Panc1 (cell line): ENCODE measurements at places on chromosomes 3 and 15.

- DNase-seq, result peak; percentile 36
Measured at GRCh38 chr15:28123408-28124023, 24.4 kb upstream of the OCA2 start.

DNA sequence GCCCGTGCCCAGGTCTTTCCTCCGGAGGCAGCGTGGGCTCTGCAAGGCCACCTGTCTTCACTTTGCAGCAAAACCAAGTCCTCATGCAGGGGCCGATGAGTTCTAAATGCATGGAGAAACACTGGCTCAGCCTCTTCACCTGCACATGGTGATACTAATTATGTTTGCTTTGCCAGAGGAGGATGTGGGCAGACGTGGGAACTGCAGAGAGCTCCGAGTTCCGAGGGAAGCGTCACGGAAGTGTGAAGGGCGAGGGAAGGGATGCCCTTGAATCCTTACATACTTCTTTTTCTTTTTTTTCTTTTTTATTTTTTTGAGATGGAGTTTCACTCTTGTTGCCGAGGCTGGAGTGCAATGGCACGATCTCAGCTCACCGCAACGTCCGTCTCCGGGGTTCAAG, 74.8 kb downstream of the GABRG3 start:
- DNase-seq, result no peak

DNA sequence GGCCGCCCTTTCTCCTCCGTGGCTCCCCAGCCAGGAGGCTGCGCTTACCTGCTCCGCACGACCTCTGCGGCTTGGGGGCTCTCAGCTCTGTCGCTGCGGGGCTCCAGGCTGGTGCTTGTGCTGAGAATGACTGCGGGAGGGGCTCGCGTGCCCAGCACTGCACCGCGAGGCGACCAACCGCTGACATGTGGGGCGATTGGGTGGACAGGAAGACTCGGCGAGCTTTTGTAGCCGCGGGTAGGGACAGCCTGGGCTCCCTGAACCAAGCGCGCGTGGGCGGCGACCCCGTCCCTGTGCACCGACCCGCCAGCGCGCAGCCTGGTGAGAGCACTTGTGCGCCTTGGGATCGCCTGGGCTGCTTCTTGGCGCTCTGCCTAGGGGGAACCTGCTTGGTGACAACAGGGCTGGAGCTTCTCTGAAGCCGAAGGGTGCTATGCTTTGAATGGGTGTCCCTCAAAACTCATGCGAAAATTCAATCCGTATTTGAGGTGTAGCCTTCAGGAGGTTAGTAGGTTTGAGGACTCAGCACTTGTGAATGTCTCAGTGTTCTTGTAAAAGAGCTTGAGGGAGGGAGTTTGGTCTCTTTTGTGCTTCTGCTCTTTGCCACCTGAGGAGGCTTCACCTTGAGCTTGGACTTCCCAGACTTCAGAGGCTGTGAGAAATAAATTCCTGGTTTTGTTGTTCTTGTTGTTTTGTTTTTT, 50.4 kb downstream of the IL12A start:
- no peak for DNase-seq

- DNase-seq, result no peak
Measured at GRCh38 chr3:141793476-141794260, 30.5 kb downstream of the GRK7 start.

DNA sequence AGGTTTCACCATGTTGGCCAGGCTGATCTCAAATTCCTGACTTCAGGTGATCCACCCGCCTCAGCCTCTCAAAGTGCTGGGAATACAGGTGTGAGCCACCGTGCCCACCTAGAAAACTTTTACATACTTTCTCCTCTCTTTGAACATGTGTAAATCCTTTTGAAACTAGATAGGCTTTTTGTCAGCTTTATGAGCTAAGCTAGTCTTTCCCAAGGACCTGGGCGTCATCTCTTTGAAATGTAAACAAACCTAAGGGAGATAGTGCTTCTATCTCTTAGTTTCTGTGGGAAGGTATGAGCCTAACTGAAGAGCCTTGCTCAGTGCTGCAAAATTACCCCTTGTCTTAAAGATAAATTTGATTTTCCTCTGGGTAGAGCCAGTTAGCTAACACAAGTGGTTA, 4.8 kb downstream of the CX3CR1 start:
- DNase-seq, result no peak

DNA sequence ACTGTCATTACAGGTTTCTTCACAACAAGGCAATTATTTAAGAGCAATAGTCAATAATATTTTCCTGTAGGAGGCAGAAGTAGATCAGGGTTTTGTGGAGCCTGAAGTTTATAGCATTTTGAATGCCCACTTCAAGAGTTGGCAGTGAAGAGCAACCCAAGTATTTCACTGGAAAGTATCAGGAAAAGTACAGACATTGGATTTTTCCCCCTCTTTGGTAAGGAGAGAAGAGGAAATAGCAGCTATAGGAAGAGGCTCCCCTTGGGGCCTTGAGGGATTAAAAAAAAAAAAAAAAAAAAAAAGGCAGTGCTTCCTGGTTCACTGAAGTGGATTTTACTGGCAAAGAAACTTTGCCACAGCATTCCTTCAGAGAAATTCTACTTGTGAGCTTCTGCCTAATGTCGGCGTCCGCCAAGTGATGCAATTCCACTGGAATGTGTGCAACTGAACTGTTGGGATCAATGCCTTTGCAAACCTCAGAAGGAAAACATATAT, 5.7 kb upstream of the CNTN6 start:
- DNase-seq, result no peak

DNA sequence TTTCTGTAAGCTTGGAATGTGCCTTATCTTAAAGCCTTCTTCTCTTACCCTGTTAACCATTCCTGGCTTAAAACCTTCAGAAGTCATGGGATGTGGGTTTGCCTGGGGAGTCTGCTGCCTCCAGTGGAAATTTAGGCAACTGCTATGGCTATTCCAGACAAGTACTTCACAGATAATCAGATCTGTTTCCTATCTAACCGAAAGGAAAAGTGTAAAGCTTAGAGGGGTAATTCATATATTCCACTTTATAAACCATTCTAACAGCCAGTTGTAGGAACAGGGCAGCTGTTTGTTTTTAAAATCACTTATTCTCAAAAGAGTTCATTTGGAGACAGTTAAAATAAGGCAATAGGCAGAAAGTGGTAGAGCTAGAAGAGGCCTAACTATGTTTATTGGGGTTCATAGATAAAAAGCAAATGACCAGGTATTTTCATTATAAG, 219.9 kb downstream of the TCF12 start:
- DNase-seq, result peak; percentile 36

DNA sequence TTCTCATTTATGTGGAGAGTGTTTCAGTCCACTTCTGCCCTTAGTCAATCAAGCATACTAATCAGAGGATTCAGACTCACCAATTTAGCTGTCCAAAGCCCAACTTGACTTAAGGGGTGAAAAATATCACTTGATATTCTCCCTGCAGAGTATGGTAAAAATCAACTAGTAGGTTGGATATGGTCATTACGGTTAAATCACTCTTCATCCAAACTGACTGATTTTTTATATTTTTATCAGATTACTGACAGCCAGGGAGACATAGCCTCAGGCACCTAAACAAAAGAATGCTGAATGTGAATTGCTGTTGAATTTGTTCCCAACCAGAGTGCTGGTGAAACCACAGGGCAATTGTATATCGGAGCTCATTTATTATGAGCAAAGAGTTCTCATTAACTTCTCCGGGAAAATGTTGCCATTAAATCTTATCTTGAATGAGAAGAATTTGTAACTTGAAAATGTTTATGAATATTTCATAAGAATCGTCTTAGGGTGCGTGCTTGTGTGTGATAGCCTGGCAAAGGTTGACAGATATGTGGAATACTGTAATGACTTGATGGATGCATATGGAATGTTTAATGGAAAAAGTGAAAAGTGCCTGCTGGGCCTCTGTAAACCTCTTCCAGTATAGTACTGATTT, 411.2 kb downstream of the NAALADL2 start:
- no peak for DNase-seq

DNA sequence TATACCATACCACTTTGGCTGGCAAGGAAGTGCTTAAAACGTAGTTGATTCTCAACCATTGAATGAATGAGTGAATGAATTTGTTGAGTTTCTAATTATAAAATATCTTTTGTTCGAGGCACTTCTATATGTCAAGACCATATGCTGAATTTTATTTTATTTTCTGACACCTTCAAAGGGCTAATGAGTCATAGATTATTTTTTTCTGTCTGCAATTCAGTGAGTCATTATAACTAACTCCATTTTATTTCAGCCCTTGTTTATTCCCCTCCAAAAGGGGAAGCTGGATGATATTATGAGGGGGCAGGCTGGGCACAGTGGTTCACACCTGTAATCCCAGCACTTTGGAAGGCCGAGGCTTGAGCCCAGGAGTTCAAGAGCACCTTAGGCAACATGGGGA, 142.4 kb downstream of the P2RY1 start:
- DNase-seq, result no peak

- no peak for DNase-seq
Measured at GRCh38 chr15:38705436-38706219, 141.0 kb upstream of the RASGRP1 start.

DNA sequence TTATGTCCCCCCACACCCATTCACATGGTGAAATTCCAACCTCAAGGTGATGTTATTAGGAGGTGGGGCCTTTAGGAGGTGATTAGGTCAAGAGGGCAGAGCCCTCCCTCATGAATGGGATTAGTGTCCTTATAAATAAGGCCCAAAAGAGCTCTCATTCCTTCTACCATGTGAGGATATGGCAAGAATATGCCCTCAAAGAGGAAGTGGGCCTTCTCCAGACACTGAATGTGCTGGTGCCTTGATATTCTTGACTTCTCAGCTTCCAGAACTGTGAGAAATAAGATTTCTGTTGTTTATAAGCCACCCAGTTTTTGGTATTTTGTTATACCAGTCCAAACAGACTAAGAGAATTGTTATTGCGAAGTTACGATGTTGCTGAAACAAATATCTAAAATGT, 94.4 kb downstream of the ANKRD28 start:
- DNase-seq, result no peak

DNA sequence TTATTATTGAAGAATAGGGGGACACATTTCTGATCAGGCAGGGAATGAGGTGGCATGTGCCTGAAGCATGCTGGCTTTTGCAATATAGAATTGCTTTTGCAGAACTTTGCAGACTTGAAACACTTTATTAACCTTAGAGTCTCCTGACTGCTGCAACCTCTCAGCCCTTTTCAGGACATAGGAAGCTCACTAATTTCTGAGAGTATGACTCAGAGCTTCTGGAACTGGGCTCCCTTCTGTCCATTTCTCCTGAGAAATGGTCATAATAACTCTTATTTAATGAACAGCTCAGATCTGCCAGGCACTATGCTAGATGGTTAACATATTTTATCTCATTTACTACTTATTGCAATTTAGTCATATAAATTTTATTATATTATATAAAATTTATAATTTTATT, 38.6 kb upstream of the DGKG start:
- DNase-seq, result no peak

DNA sequence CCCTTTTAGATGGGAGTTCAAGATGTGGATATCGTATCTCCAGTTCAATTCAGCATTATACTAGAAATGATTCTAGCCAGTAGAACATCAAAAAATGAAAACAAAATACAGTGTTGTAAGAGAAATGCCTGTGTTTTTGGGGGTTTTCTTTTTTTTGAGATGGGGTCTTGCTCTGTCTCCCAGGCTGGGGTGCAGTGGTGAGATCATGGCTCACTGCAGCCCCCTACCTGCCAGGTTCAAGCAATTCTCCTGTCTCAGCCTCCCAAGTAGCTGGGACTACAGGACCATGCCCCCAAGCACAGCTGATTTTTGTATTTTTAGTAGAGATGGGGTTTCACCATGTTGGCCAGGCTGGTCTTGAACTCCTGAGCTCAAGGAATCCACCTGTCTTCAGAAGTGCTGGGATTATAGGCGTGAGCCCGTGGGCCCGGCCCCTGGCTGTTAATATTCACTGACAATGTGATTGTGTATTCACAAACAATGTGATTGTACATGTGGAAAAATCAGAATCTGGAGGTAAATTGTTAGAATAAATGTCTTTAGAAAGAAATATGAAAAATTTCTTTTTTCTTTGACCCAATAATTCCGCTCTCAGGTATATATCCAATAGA, 59.0 kb downstream of the ARIH1 start:
- no peak for DNase-seq

- no peak for DNase-seq
Measured at GRCh38 chr15:78564743-78565096, 600 bp upstream of the CHRNA5 start.

DNA sequence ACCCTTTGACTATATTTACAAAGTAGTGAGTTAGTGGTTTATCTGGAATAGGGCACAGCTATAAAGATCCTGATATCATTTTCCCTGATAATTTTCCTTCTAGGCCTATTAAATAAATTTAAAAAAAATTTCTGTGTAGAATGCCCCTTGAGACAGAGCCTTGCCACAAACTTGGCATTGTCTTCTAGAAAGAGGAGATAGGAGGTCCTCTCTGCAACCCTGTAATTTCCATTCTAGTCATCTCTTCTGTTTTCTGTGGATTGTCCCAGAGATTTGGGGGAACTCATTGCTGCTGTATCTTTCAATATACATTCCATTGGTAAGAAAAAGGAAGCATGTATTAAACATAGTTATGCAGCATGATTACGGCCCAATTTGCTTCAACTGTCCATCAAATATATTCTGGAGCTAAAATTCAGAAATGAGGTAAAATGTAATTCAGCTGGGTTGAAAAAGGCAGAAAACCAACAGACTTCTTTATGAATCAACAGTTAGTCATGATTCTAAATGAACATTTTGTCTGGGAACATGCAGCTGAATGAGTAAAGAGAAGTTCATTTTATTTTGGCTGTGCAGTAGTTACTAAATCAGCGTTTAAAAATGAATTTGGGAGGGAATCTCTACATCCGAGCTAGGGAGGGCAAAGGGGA, 401.1 kb downstream of the NAALADL2 start:
- no peak for DNase-seq

- no peak for DNase-seq
Measured at GRCh38 chr3:188006726-188007393, 147.1 kb upstream of the LPP start.

GRCh38 chr3:34381243-34381642, 582.8 kb downstream of the PDCD6IP start:
- no peak for DNase-seq

DNA sequence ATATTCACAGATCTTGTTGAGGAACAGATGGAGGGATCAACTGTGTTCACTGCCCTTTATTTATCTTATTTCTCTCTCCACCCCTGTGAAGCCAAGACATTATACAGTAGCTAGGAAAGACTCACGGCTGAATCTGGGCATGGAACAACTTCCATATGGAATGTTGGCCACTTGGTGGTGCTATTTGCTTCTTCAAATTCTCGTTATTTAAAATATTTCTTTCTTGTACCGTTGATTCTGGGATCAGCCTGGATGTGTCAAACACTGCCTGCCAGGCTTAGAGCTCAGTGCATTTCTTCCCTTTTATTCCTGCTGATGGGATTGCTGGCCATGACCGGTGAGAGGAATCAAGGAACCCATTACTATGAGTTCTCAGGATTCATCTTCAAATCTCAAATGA, 17.5 kb upstream of the GASK1A start:
- DNase-seq, result peak; percentile 10

- no peak for DNase-seq
Measured at GRCh38 chr15:96126859-96127258, 203.6 kb upstream of the NR2F2 start.
